CD4-positive, alpha-beta memory T cell (primary cell): ENCODE measurements at places on chromosomes 6 and 20. TPM values are rescaled to one million over a fixed set of nuclear protein-coding genes. Genes with fewer than 3 reads are reported as not detected.

The HAO1 gene
- total RNA-seq = not detected

GRCh38 chr6:122381494-122382265 lies 17.8 kb upstream of the HSF2 start:
- no peak overlapping the region for H3K4me3 ChIP-seq
- no peak overlapping the region for H3K27ac ChIP-seq
- peak; percentile 70 for DNase-seq

DNA sequence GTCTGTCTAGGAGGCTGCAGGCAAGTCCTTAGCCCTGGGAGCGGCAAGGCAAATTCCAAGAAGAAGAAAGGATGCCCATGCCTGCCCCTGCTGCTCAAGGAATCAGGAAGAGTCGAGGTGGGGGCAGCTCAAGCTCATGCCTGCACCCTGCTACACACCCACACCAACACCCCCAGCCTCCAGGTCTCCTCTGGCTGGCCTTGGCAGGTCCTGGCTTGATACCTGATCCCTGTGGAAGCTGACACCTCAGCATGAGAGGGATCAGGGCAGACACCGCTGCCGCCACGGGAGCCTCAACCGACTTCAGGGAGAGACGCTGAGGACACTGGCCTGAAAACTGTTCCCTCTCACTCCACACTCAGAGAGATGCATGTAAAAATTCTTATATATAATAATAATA lies 35.5 kb upstream of the MAFB start:
- H3K4me1 ChIP-seq = no peaks in the 10 kb centered on the region
- no peak overlapping the region for H3K27ac ChIP-seq
- H3K27me3 ChIP-seq = peaks cover 3% of the 10 kb centered on the region
- DNase-seq = no peak
- H3K36me3 ChIP-seq = no peaks in the 10 kb centered on the region

GRCh38 chr6:125814481-125814880 lies 23.7 kb downstream of the NCOA7 start:
- H3K36me3 ChIP-seq = peaks cover 5% of the 10 kb centered on the region
- no peak overlapping the region for H3K4me3 ChIP-seq
- H3K4me1 ChIP-seq = peaks cover 59% of the 10 kb centered on the region
- H3K27ac ChIP-seq = no peak overlapping the region
- DNase-seq = no peak

GRCh38 chr6:108998485-108998884 lies 96.2 kb downstream of the SESN1 start:
- no peak for DNase-seq
- H3K36me3 ChIP-seq = peaks cover 30% of the 10 kb centered on the region
- H3K27ac ChIP-seq = no peak overlapping the region
- no peak overlapping the region for H3K4me3 ChIP-seq
